Right cardiac atrium (tissue), 5 donors: ENCODE measurements at places on chromosomes 2 and 18.

DNA sequence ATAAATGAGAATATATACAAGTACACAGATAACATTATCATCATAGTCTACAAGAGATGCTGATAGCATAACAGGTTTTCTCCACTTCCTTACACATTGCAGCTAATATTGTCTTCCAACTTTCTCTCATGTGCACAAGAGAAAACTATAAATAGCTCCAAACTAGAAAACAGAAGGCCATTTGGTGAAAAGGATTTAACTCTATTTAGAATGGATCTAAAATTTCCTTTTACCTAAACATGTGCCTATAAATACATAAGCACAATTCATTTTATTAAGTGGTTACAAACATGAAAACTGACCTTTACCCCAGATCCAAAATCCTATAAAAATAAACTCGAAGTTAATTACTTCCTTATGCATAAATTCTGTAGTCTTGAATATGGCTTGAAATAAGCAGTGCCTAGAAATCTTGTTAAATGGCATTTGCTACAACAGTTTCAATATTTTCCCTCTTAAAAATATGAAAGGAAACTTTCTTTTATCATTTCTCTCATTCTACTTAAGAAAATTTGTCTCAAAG lies 41.6 kb downstream of the SLC25A12 start:
- no peak for DNase-seq

- DNase-seq, result no peak
Measured at GRCh38 chr2:235600926-235601325, 107.1 kb downstream of the AGAP1 start.

- no peak for DNase-seq
Measured at GRCh38 chr2:7437716-7438632, 520.8 kb downstream of the RNF144A start.

DNA sequence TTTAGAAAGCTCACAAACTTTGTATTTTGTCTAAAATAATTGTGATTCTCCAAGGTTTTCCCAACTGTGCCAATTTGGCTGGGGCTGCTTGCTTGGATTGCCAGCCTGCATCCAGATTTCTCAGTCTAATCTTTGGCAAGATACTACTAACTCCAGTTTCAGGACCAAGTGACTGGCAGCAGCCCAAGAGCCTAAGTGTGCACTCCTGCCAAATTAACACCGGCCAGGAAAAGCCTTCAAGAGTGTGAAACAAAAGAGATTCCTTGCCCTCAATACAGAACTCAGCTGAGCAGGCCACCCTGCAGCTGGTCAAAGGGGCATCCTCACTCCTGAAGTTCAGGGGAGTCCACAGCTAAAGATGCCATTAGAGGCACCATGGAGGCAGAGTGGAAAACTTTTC lies 589.0 kb upstream of the ACVR2A start:
- peak; percentile 22 for DNase-seq

DNA sequence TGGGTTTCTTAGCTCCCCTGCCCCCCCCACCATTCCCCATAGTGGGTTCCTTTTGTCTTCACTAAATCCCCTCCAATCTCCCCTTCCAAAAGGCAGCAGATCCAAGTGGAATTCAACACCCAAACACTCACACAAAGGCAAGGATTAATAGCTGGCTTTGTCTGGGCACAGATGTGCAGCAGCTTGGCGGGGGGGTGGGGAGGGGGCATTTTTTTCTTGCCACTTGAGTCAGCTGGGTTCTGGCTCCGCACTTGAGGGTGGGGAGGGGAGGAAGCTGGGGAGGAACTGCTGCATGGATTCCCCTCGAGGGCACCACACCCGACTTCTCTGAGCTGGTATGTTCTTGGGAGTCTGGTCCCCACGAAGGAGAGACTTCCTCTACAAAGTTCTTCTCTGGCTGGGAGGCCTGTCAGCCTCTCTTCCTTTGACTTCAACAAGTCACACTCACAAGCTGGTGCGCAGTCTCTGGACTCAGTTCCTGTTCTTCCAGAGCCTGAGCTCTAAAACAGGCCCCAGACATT lies 36.0 kb downstream of the SERTAD2 start:
- no peak for DNase-seq

- DNase-seq, result no peak
Measured at GRCh38 chr2:149122516-149122915, 84.0 kb downstream of the LYPD6B start.

DNA sequence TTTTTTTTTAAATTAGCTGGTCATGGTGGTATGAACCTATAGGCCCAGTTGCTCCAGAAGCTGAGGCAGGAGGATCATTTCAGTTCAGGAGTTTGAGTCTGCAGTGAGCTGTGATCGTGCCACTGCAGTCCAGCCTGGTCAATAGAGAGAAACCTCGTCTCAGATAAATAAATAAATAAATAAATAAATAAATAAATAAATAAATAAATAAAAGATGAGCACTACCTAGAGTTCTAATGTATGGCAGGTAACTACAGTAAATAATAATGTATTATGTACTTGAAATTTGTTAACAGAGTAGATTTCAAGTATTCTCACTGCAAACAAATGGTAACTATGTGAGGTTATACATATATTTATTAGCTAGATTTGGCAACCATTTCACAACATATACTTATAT lies 697.9 kb upstream of the ID2 start:
- no peak for DNase-seq

DNA sequence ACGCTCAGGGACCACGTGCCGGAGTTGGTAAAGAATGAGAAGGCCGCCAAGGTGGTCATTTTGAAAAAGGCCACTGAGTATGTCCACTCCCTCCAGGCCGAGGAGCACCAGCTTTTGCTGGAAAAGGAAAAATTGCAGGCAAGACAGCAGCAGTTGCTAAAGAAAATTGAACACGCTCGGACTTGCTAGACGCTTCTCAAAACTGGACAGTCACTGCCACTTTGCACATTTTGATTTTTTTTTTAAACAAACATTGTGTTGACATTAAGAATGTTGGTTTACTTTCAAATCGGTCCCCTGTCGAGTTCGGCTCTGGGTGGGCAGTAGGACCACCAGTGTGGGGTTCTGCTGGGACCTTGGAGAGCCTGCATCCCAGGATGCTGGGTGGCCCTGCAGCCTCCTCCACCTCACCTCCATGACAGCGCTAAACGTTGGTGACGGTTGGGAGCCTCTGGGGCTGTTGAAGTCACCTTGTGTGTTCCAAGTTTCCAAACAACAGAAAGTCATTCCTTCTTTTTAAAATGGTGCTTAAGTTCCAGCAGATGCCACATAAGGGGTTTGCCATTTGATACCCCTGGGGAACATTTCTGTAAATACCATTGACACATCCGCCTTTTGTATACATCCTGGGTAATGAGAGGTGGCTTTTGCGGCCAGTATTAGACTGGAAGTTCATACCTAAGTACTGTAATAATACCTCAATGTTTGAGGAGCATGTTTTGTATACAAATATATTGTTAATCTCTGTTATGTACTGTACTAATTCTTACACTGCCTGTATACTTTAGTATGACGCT lies 5.8 kb downstream of the MYCN start:
- no peak for DNase-seq

GRCh38 chr2:41657226-41657625 lies 390.6 kb upstream of the PKDCC start:
- peak; percentile 66 for DNase-seq

GRCh38 chr2:26619096-26619495 lies 22.1 kb downstream of the CIB4 start:
- no peak for DNase-seq

- no peak for DNase-seq
Measured at GRCh38 chr18:62678847-62679485, 36.4 kb upstream of the PHLPP1 start.

DNA sequence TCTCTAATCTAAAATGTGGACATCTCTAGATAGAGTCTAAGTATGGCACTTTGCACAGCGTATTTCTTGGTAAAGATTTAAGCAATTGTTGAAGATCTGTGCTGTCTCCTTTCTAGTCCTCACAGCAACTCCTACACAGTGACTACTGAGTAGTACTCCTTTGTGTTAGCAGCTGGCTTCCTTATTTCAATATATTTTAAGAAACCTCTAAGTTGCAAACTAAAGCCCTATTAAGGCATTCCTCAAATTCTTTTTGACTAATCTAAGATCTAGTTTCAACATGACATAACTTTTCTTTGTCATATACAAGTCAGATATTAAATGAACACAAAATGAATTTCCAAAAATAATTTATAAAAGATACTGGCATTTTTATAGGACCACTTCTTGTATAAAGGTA lies 121.8 kb upstream of the DNAJC10 start:
- no peak for DNase-seq
